ENCODE measurements at places on chromosomes 16 and 17.

- no peak for DNase-seq
Observed at GRCh38 chr17:16915752-16916556, 56.0 kb downstream of the TNFRSF13B start.

DNA sequence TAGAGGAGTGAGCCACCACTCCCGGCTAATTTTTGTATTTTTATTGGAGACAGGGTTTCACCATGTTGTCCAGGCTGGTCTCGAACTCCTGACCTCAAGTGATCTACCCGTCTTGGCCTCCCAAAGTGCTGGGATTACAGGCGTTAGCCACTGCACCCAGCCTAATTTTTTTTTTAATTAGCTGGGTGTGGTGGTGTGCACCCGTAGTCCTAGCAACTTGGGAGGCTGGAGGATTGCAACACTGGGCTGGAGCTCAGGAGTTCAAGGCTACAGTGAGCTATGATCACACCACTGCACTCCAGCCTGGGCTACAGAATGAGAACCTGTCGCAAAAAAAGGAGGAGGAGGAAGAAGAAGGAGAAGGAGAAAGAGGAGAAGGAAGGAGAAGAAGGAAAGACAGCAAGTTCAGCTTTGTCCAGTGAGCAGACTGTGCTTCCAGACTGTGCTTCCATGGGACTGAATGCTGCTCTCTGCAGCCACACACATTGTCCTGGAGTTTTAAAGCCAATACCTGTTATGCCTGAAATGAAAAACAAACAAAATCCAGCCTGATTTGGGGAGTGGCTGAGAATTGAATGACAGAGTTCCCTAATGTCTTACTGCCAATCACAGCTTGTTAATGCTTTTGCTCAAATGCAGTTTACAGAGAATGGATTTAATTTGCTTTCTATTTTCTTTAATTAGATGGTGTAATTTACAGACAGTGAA lies 2.8 kb upstream of the TNFRSF13B start:
- no peak for DNase-seq

GRCh38 chr17:48873696-48874443 lies 18.7 kb upstream of the ATP5MC1 start:
- DNase-seq: no peak

DNA sequence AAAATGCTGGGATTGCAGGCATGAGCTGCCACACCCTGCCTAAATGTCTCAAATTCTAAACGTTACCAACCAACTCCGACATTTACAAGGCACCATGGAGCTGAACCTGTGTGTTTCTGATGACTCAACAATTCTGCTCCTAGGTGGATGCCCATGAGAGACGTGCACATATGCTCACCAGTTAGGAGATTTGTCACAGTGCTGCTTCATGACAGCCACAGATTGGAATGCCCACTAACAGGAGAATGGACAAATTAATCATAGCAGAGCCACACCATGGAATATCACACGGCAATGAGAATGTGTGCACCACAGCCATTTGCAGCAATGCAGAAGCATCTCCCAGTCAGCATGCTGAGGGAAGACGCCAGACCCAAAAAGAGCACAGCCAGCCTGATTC lies 8.0 kb upstream of the KCNG4 start:
- no peak for DNase-seq

DNA sequence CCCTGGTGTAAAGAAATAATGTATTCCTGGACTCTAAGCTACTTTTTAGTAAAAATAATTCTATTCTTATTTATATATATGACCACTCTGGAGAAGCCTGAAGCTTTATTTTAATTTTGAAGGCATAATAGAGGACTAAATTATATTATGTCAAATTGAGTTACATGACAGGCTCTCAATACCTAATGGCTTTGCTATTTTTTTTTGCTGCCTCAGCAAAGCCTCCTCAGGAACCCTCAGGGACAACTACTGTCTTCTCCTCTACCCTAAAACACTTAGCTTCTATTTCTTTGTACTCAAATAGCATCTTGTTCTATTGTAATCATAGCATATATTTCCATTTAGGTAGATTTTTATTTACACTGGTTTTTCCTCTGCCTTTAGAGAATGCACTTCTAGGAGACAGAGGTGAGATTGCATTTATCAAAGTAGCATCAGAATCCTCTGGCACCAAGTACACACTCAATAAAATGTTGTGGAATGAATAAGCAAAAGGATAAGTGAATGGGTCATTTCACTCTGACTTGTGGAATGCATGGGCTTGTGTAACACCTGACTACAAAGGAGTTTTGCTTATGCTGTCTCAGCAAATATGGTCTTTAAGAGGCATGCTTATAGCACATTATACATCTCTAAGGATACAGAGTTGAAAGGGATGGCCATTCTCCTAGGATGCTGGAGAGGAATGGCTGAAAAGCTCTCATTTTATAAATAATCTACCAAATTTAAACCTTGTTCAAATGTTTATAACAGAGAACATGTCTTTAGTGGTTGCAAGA lies 605.2 kb downstream of the KCNJ2 start:
- DNase-seq: no peak

DNA sequence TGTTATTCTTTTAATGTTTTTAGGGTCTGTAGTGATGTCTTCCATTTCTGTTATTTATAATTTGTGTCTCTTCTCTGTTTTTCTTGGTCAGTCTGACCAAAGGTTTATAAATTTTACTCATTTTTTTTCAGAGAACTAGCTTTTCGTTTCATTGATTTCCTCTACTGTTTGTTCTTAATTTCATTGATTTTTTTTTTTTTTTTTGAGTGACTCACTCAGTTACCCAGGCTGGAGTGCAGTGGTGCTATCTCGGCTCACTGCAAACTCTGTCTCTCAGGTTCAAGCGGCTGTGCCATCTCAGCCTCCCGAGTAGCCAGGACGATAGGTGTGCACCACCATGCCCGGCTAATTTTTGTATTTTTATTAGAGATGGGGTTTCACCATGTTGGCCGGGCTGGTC lies 12.6 kb upstream of the UBTF start:
- no peak for DNase-seq

DNA sequence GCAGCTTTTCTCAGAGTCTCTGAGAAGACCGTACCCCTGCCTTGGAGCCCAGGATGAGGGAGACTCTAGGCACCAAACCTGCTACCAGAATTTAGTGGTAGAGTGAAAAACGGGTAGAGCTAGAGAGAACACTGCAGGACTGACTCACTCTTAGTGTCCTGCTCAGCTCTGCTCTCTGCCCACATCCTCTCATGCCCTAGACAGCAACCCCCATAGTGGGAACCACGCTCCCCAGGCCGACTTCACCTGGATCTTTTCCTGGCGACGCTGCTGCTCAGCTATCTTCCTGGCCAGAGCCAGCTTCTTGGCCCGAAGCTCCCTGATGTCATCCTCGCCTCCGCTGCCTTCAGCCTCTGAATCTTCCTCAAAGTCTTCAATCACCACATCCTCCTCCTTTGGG lies 26.7 kb downstream of the HIC1 start:
- DNase-seq: no peak

DNA sequence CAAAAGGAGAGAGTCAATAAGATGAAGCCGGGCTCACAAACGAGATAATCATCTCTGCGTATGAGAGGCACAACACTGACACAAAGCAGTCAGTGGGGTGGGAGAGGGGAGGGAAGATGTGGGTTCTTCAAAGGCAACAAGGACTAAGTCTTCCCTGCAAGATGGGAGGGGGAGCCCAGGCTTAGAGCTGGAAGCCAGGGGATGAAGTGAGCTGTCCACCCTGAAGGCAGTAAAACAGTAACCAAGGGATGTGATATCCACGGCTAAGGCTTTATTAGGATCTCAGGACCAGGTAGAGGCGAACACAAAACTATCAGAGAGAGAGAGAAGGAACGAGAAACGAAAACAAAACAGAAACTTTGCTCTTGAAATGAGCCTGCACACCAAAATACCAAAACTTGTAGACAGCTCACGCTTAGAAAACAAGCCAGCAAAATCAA lies 115.9 kb downstream of the DYNLRB2 start:
- DNase-seq: no peak

- DNase-seq: no peak
Observed at GRCh38 chr17:74879308-74879707, 6.5 kb upstream of the FDXR start.

GRCh38 chr17:1915889-1916288 lies 86.1 kb downstream of the RPA1 start:
- no peak for DNase-seq

GRCh38 chr17:47959825-47960655 lies 2.4 kb upstream of the PRR15L start:
- DNase-seq: no peak

DNA sequence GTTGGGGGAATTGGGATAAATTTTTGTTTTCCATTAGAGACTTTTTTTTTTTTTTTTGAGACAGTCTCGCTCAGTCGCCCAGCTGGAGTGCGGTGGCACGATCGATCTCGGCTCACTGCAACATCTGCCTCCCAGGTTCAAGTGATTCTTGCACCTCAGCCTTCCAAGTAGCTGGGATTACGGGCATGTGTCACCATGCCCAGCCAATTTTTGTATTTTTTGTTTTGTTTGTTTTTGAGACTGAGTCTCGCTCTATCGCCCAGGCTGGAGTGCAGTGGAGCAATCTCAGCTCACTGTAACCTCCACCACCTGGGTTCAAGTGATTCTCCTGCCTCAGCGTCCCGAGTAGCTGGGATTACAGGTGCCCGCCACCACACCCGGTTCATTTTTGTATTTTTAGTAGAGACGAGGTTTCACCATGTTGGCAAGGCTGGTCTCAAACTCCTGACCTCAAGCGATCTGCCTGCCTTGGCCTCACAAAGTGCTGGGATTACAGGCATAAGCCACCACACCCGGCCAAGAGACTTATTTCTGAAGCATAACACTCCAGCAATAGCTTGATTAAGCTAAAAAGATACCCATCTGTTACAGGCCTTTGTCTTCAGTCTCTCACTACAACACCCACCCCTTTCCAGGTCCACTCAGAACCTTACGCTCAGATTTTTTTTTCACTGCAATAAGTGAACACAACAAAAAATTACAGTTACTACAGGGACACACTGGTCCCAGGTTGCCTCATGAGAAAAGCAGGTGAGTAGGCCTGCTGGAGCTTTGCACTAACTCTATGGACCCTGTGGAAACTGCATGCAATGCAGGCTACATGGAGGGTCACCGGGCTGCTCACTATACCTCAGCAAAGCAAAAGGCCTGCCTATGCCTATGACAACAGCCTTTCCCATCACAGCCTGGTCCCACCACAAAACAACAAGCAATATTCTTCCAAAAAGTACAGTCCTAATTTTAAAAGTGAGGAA lies 34.6 kb downstream of the KANSL1 start:
- DNase-seq: no peak

DNA sequence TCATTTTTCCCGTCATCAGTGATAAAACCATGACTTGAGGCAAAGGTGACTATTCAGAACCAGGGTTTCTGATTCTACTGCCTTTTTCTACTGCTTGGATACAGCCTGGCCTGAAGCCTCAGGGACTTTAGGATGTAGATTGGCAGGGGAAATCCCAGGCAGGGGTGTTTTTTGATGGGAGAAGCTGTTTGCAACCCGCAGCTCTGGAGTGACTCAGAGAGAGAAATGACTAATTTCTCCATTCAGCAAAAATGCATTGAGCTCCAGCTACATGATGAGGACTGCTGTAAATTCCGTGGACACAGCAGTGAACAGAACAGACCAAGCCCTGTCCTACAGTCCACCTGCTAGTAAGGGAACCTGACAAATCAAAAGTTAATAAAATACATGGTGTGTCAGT lies 560.6 kb downstream of the CDH13 start:
- no peak for DNase-seq

DNA sequence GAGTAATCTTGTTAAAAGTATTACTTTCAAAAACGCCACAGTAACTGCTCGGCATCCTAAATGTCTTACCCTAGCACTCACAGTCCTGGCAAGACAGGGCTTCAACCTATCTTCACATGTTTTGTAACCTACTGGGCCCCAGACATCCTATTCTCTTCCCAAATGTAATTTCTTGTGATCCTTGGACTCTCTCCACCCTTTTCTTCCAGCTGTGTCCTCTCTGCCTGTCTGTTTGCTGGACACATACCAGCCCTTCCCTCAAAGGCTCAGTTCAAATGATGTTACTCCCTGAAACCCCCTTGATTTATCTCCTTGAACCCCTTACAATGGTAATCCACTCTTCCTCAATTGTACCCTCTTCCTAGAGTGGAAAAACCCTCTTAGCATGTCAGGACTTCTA lies 60.1 kb upstream of the CNEP1R1 start:
- no peak for DNase-seq

- peak; percentile 1 for DNase-seq
Observed at GRCh38 chr17:64007838-64008282, 9.7 kb downstream of the PRR29 start.

- DNase-seq: no peak
Observed at GRCh38 chr17:75847614-75848522, 3.7 kb upstream of the UNC13D start.

DNA sequence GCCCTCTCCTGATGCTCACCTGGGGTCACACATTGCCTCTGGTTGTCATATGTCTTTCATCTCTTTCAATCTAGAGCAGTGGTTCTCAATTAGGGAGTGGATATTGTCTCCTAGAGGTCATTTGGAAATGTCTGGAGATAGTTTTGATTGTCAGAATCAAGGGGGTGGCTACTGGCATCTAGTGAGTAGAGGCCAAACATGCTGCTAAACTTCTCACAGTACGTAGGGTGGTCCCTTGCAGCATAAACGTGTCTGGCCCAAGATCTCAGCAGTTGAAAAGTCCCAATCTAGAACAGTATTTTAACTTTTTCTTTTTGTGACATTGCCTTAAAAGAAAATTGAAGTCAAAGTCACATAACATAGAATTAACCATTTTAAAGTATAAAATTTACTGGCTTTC lies 30.5 kb upstream of the SLC5A10 start:
- no peak for DNase-seq

GRCh38 chr16:82748026-82748425 lies 121.3 kb downstream of the CDH13 start:
- DNase-seq: no peak

GRCh38 chr16:12095275-12096156 lies 119.0 kb downstream of the SNX29 start:
- DNase-seq: peak; percentile 81

GRCh38 chr17:66548158-66548557 lies 245.7 kb downstream of the PRKCA start:
- DNase-seq: no peak

DNA sequence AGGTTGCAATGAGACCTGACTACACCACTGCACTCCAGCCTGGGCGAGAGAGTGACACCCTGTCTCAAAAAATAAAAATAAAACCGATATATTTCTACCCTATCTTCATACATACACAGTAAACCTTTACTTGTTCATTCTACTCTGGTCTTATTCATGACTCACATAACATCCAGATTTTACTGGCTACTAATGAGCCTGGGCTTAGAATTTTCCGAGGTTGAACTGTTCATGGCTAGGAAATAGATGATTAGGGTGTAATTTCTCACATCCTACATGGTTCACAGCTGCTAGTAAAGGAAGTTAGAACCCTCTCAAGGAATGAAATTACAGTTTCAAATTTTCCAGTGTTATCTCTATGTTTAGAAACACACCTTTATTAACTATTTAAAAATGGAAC lies 14.7 kb downstream of the GSPT1 start:
- no peak for DNase-seq

- DNase-seq: no peak
Observed at GRCh38 chr17:9926150-9926804, 21.2 kb upstream of the RCVRN start.

GRCh38 chr17:40810494-40810893 lies 10.7 kb upstream of the KRT28 start:
- no peak for DNase-seq

Measured in HAP-1 (cell line).